ENCODE measurements at places on chromosomes 16 and 17. TPM values are rescaled to one million over a fixed set of nuclear protein-coding genes. Genes with fewer than 3 reads are reported as not detected.

The SPNS1 gene
- 48.2 TPM for total RNA-seq

The RTN4RL1 gene
- total RNA-seq, result 0.47 TPM

The SOCS7 gene
- total RNA-seq, result 35.3 TPM

The ST6GALNAC1 gene
- total RNA-seq, result not detected

The CLEC18A gene
- total RNA-seq, result 3.1 TPM

The CRHR1 gene
- 0.41 TPM for total RNA-seq

The BCL6B gene
- 0.41 TPM for total RNA-seq

The FAM20A gene
- 0.86 TPM for total RNA-seq

The NPIPB6 gene
- 1.5 TPM for total RNA-seq

The KIF2B gene
- total RNA-seq, result not detected

The EVI2A gene
- not detected for total RNA-seq

The PSMC3IP gene
- total RNA-seq, result 44.6 TPM

The PROCA1 gene
- total RNA-seq, result 11.7 TPM

The NR1D1 gene
- total RNA-seq, result 2.5 TPM

The PEX12 gene
- 4.2 TPM for total RNA-seq

The TMEM88 gene
- 6.7 TPM for total RNA-seq

The OTOA gene
- total RNA-seq, result 0.34 TPM

The ARL2BP gene
- 63.9 TPM for total RNA-seq

The EPN3 gene
- total RNA-seq, result 0.11 TPM

The KDM6B gene
- total RNA-seq, result 64.8 TPM

The ZNF232 gene
- total RNA-seq, result 43.9 TPM

The TBC1D3C gene
- not detected for total RNA-seq

The PPL gene
- total RNA-seq, result 0.26 TPM

The HIGD1B gene
- not detected for total RNA-seq

The NARF gene
- 73.3 TPM for total RNA-seq

The EPX gene
- total RNA-seq, result not detected

The OMG gene
- total RNA-seq, result not detected

The DHX58 gene
- not detected for total RNA-seq

The C16orf82 gene
- 1.4 TPM for total RNA-seq

The KRT20 gene
- total RNA-seq, result not detected

The ABCC11 gene
- total RNA-seq, result 0.09 TPM

The SDR42E1 gene
- total RNA-seq, result not detected

The SRCAP gene
- 100.0 TPM for total RNA-seq

The PPP1R1B gene
- total RNA-seq, result not detected

The SUMO2 gene
- total RNA-seq, result 776 TPM

The NOG gene
- total RNA-seq, result 0.65 TPM

The ITGAD gene
- not detected for total RNA-seq

The CES3 gene
- total RNA-seq, result 2.4 TPM

The ATP1B2 gene
- 14.3 TPM for total RNA-seq

The QPRT gene
- total RNA-seq, result 79.5 TPM

All from neural crest cell (in vitro differentiated cells).